Activated CD8-positive, alpha-beta memory T cell treated with anti-CD3 and anti-CD28 coated beads for 24 hours (primary cell): ENCODE measurements at places on chromosomes 7 and 10.

- DNase-seq, result no peak
Measured at GRCh38 chr7:37322831-37323230, 125.8 kb downstream of the ELMO1 start.

GRCh38 chr10:126104767-126105166 lies 208.4 kb downstream of the FANK1 start:
- no peak for DNase-seq

DNA sequence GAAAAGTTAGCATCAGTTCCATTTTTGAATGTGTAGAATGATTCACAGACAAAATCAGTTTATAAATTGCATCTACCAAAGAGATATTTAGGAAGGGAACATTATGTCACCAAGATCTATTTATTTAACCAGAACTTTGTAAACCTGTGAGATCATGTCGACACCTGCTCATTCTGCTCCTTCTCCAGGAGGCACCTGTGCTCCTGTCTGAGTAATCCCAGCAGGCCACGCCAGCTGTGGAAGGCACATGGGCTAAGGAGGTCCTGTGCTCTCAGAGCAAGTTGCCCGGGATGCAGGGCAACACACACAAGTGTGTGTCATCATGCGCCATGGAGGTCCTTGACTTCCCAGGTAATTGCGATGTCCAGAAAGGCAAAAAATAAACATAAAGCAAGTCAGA lies 45.5 kb upstream of the ADARB2 start:
- no peak for DNase-seq

DNA sequence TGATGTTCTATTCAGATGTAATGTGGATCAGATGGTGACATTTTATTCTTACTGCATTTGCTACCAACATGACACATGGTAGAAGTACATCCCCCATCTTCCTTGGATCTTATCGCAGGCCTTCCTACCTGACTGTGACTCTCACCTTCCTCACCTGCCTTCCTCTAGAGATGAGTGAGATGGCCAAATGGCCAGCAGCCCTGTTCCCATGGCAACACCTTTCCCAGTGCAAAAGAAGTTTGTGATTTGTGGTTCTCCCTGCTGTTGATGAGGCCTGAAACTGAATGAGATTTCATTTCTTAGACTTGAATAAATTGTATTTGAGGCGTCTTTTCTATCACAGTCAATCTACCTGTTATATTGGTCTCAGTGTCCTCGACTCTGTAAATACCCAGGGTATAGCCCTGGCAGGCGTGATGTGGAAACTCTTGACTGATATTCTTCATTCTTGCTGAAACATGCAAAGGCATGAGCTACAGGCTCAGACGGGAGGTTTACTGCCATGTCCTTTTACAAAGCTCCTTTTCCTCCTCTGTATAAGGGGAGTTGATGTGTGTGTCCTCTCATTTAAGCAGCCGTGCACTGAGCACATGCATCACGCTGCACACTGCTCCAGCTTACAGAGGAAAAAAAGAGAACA lies 440.7 kb upstream of the AKR1E2 start:
- DNase-seq, result no peak

GRCh38 chr7:16587790-16588189 lies 57.8 kb downstream of the ANKMY2 start:
- no peak for DNase-seq

- no peak for DNase-seq
Measured at GRCh38 chr10:132933308-132934042, 8.9 kb downstream of the CFAP46 start.

DNA sequence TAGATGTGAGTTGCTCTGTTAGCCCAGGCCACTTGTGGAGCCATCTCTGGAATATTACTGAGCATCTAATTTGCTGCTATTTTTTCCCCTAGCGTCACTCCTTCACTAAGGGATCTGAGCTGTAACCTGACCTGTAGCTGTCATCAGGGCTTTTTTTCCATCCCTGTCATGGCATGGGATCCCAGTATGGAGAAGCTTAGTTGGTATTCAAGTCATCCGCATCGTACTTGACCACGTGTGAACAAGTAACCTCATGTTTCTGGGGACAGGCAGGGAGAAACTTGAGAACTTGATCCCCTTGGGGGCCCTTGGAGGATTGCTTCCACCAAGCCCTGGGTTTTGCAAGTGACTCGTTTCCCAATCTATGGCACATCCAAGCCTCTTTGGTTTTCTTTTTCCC lies 474.4 kb upstream of the GALNT17 start:
- DNase-seq, result no peak

DNA sequence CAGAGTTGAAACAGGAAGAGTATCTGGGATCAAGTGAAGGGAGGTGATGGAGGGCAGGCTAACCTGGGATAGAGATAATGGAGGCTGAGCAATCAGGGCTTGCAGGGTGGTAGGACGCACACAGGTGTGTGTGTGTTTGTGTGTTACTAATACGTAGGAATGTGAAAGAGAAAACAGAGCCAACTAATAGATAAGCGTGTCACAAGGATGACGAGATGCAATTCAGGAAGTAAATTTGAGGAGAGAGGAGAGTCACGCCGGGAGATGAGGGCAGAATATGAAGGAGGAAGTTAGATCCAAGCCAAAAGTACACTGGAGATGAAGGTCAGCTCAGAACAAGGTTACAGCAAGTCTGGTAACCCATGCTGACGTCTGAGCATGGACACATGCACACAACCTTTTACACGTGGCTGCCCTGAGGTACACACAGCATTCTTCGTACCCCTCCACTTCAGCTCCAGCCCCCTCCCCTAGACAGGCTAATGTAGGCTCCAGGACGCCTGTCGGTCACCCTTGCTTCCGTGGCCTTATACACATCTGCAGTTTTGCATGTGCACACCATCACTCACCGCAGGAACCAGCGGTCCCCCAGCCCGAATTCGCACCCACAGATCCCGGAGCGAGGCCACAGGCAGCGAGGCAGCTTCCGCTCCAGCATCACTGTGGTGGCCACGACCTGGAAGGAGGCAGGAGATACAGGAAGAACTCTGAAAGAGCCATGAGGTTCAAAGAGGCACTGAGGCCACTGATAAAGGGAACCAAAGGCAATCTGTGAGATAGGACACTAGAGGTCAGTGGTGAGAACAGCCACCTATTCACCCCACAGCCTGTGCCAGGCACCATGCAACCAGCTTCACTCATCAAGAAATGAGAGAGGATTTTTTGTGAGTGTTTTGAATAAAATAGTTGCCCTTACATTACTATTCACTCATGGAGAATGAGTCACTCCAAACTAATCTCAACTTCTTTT lies 23.7 kb upstream of the TRPV6 start:
- no peak for DNase-seq

- no peak for DNase-seq
Measured at GRCh38 chr7:8303904-8304528, 42.0 kb upstream of the ICA1 start.

DNA sequence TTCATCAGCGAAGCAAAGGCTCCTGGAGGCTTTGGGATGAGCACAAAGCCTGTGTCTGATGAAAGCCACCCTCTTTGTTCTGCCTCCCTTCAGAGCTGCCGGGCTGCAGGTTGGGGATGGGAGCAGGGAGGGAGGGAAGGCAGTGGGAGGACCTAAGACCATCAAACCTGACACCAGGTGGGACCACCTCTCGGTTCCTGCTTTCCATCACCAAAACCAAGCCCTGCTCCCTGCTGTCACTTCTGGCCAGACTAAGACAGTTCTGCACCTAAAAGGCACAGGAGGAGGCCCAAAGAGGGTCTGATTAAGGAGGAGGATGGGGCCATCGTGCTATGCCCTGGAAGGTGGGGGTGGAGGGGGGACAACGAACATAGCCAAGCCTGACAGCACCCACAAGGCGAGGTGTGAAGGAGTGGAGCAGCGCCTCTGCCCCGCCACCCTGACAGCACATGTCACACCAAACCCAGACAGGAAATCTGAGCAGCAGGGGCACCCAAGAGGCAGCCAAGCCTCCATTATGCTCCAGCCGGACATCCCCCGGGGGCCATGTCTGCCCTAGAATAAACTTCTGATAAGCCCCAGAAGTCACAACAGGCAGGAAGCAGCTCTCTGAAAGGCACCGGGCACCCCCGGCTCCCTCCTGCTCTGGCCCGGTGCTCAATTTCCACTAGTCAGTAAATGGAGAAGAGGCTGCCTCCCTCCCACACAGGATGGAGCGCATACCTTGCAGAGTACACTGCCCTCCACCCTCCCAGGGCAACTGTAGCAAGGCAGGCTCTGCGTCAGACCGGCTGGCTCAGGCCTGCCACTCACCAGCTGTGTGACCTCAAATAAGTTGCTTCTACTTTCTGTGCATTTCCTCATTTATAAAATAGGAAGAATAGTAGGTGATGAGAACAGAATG lies 48.9 kb downstream of the DLG5 start:
- DNase-seq, result peak; percentile 66

DNA sequence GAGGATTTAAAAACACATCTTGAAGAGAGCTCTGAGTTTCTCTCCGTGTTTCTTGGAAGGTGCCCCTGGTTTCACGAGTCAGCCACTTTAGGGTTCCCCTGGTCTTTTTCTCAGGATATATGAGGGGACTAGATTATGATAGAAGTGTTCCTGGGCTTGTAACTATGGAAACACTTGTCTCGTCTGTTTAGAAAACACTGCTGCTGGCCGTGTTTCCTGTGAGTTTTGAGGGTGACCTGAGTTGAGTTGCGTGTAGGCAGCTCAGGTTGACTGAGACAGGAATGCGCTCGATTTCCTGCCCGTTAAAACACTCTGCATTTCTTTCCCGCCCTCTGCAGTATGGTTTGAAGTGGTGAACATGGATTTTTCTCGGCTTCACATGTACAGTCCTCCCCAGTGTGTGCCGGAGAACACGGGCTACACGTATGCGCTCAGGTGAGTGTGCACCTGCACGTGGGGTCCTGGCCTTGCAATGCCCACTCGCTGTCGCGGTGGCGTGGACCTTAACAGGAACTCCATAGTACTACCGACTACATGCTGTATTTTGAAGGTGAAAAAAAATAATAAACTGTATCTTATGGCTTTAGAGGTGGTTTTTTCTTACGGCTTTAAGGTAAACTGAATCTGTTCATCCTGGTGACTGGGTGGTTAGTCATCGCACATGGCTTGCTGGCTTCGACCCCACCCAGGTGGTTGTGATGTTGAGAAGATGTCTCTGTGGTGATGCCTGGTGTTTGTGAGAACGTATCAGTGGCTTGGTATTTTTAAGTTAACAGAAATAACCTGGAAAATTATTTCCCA lies at the start of gene SUN1:
Gene SUN1 (plus strand): TSS at position 310 of the 801 bp plus-strand sequence. CDS start 49 bp downstream, at position 359.
- peak; percentile 74 for DNase-seq

GRCh38 chr7:96921771-96922170 lies 83.6 kb upstream of the DLX6 start:
- DNase-seq, result no peak

- no peak for DNase-seq
Measured at GRCh38 chr10:3720228-3721019, 64.6 kb downstream of the KLF6 start.

DNA sequence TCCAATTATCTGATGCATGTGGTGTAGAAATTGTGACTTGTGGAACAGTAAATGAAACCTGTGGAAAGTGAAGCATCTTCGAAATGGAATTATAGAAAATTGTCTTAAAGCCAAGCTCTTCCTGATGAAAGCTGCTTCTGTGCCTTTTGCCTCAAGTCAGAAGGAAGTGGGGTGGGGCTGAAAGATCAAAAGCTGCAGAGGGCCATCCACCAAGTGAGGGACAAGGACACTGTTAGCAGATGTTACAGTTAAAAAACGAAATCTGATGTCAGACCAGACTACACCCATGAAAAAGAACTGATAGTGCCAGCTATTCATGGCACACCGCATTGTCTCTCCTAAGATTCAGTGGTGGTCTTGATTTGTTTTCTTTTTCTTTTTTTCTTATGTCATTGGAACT lies 23.8 kb upstream of the WASL start:
- DNase-seq, result no peak

DNA sequence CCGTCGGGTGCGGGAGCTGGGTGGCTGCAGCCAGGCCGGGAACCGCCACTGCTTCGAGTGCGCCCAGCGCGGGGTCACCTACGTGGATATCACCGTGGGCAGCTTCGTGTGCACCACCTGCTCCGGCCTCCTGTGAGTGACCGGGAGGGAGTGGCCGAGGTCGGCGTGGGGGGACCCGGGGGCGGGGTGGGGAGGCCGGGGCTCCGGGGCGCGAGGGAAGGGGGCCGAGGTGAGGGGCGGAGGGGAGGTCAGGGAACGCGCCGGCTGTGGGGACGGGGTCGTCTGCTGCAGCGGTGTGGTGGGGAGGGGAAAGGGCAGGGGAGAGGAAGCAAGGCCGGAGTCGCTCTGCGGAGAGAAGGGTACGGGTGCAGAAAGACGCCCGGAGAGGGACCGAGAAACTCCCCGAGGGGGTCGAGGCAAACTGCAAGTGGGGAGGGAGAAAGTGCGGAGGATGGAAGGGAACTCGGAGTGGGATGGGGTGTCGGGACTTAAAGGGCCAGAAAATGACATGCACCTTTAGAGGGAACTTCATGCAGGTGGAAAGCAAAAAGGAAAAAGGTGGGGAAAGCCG lies 518 bp downstream of the AGFG2 start:
- DNase-seq, result no peak

GRCh38 chr7:33601101-33601500 lies 304.2 kb upstream of the BMPER start:
- DNase-seq, result no peak

DNA sequence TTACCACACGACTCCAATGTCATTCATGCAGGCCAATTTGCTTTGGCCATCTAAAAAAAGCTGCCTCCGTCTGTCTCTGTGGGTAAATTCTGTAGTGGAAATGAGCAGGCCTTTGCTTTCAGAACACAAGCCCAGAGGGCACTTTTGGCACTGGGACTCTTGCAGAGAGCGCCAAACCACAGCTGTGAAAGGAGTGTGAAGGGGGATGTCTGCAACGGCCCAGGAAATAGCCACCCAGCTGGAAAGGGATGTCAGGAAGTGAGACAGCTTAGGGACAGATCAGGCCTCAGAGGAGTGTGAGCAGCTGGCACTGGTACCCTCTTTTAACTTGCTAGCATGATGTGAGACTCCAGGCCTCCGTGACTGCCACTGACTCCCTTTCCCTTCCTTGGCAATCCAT lies 152.4 kb downstream of the DKK1 start:
- no peak for DNase-seq

- DNase-seq, result no peak
Measured at GRCh38 chr7:113122744-113123143, 4.4 kb upstream of the SMIM30 start.

GRCh38 chr7:2953588-2954407 lies 89.9 kb downstream of the CARD11 start:
- DNase-seq, result peak; percentile 68

GRCh38 chr7:55484834-55485233 lies 87.5 kb downstream of the VOPP1 start:
- no peak for DNase-seq

- DNase-seq, result no peak
Measured at GRCh38 chr10:65910209-65910608, 1015.6 kb upstream of the LRRTM3 start.

DNA sequence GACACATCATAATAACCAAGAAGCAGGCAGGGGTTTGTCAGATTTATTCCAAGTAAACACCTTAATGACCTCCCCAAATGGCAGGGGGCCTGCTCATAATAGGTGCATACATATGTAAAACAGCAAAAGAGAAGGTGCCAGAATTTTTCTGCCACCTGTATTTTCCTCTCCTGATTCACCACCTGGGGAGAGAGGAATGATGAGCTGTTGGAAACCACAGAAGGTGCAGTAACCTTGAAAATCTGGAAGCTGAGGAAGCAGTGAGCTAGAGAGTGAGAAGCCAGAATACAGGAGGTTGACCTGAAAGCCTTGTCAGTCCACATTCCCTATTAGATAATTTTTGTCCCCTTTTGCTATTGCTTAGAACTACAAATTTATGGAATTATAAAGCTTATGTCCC lies 46.2 kb upstream of the PDE1C start:
- DNase-seq, result no peak

GRCh38 chr7:93382362-93382761 lies 150.2 kb downstream of the VPS50 start:
- DNase-seq, result no peak

GRCh38 chr7:72403458-72404076 lies 8.6 kb downstream of the CALN1 start:
- DNase-seq, result no peak
